ENCODE measurements at places on chromosomes 2 and 18.
A peak's percentile ranks its signal among the peaks of the same experiment; 100 is the strongest.

GRCh38 chr2:144227427-144228105 is 292.4 kb downstream of the ZEB2 start:
- DNase-seq = no peak

DNA sequence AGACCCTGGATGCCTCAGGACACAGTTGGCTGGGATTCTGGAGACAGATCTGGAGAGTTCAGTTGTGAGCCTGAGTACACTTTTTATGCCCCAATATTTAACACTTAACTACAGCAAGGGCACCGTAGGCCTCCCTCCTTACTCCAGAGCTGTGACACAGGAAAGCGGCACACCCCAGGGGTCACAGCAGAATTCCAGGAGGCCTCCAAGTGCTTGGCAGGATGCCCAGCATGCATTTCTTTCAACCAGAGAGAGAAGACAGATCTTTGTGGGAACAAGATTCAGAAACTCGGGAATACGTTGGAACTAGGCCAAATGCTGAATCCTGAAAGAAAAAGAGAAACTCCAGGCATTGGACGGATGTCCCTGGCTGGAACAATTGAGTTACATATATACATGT is 199.2 kb upstream of the NT5C1B start:
- DNase-seq = peak; percentile 78

GRCh38 chr2:9654452-9655100 is 23.8 kb upstream of the YWHAQ start:
- DNase-seq = peak; percentile 42

DNA sequence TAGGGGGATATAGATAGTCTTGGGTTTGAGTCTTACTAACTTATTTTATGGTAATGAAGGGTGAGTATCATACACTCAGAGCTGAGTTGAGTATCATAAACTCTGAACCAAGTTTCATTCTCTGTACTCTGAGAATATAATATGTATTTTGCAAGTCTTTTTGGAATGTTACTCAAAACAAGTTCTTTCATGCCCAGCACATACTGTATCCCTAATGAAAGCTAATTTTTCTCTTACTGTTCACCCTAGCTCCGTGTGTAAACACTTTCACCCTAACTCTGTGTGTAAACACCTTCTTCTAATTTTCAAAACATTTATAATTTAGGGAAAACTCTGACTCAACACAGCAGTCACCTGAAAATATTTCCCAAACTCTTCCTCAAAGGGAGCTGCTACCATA is 29.7 kb upstream of the CHST9 start:
- DNase-seq = no peak

DNA sequence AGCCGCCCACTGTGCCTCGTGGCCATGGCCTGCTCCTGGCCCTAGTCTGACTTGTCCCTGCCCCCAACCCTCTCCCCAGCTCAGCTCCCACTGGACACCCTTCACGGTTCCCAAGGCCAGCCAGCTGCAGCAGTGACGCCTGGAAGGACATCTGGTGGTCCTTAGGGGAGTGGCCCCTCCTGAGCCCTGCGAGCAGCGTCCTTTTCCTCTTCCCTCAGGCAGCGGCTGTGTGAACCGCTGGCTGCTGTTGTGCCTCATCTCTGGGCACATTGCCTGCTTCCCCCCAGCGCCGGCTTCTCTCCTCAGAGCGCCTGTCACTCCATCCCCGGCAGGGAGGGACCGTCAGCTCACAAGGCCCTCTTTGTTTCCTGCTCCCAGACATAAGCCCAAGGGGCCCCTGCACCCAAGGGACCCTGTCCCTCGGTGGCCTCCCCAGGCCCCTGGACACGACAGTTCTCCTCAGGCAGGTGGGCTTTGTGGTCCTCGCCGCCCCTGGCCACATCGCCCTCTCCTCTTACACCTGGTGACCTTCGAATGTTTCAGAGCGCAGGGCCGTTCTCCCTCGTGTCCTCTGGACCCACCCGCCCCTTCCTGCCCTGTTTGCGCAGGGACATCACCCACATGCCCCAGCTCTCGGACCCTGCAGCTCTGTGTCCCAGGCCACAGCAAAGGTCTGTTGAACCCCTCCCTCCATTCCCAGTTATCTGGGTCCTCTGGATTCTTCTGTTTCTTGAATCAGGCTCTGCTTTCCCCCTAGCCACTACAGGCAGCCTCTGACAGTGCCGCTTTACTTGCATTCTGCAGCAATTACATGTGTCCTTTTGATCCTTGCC is 35.8 kb downstream of the ANO7 start:
- DNase-seq = peak; percentile 74

DNA sequence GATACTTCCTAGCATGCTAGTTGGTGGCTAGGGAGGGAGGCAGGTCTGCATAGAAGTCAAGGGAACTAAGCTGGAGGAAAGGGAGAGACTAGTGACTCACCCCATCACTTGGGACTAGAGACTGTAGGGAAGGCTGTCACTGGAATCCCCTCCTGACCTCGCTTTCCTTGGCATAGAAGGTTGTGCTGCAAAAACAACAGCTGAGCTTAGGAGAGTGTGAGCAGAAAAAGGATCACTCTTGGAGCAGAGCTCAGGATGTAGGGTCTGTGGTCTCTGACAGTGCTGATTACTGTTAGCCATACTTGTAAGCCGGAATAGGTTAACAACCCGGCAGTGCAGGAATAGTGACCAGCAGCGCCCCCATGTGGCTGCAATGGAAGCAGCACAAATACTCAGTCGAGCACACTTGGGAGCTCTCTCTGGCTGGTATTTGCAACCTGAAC is 66.9 kb upstream of the SMAD2 start:
- no peak for DNase-seq

DNA sequence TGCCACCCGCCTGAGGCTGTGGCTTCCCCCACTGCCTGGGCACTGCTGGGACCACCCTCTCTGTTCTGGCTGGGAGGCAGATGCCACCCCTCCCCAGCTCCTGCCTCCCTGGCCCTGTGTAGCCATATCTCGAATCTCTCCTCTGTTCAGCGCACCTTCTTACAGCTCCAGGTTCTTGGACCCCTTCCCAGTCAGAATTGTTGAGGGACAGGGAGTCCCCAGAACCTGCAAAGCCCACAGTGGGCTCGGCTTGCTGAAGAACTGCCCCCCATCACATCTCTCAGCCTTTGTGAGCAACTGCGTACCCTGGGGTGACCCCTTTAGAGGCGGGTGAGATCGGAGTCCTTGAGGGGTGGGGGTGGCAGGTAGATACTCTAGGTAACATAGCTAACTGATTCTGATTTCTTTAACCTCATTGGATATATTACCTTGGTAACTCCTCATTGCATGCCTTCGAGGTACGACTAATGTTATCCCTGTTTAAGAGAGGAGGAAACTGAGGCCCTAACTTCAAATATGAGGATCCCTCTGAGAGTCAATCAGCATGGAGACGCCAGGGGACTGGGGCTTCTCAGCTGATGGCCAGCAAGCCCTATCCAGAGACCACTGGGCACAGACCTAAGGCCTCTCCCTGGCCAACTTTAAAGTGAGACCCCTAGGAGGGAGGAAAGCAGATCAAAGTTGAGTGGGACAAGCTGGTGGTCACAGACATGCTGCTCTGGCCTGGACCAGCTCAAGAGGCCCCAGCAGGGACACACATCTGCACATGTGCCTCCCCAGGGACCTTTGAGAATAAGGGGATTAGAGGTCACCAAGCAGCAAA is 101.3 kb downstream of the CAPN13 start:
- no peak for DNase-seq

DNA sequence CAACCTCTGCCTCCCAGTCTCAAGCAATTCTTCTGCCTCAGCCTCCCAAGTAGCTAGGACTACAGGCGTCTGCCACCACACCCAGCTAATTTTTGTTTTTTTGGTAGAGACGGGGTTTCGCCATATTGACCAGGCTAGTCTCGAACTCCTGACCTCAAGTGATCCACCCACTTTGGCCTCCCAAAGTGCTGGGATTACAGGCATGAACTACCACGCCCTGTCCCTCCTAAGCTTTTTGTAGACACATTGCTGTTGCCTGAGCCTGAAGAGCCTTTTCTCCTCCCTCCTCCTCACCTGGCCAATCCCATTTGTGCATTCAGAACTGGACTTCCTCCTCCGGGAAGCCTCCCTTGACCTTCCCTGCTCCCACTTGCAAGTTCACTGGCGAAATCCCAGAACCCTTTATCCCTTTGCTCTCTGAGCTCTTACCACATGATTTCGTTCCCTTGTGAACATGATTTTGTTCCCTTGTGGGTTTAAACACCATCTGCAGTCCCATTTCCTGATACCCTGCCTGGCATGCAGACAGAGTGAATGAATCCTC is 2.6 kb downstream of the C2orf72 start:
- no peak for DNase-seq

GRCh38 chr2:240390091-240391073 is 45.1 kb upstream of the GPC1 start:
- no peak for DNase-seq

- no peak for DNase-seq
Measured at GRCh38 chr2:12282780-12283695, 433.7 kb upstream of the TRIB2 start.

DNA sequence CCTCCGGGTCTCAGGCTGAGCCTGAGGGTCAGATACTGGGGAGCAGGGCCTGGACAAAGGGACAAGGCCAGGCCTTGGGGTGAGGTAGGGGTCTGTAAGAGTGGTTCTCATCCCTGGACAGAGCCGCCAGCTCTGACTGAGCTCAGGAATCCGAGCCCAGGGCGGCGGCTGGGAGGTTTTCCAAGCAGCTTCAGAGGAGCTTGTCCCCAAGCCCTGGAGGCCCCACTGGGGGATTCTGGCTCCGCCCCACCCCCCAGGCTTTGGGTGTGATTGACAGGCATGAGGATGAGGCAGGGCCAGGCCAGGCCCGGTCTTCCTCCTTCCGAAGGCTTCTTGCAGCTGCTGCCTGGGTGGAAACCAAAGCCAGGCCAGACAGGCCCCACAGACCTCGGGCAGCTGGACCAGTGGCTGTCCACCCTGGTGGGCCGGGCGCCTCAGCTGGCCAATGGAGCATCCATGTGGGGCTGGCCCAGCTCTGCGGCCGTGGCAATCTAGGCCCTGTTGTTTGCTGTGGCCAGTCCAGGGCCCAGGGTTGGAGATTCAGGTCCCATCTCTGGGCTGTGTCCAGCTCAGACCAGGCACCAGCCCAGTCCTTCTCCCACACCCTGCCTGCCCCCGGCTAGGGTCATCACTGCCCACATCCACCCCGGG is 23.1 kb upstream of the GPC1 start:
- peak; percentile 76 for DNase-seq

DNA sequence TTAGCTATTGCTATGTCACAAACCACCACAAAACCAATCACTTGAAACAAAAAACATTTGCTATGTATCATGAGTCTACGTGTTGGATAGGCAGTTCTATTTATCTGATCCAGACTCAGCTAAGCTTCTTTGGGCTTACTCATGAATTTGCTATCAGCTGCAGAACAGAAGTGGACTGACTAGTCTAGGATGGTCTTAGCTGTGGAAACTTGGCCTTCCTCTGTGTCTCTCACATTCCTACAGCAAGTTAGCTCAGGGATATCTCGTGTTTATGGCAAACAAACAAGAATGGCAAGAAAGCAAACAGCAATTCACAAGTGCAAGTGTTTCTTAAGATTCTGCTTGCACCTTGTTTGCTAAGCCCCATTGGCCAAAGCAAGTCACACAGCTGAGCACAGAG is 288.0 kb upstream of the TNP1 start:
- no peak for DNase-seq

DNA sequence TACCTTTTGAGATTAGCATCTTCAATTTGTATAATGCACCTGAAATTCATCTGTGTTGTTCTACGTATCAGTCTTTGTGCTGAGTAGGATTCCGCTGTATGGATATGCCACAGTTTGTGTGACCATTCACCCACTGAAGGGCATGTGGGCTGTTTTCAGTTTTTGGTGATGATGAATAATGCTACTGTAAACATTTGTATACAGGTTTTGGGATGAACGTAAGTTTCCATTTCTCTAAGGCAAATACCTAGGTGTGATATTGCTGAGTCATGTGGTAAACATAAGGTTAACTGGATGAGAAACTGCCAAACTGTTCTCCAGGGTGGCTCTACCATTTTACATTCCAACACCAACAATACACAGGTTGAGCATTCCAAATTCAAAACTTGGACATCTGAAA is 35.1 kb downstream of the CABYR start:
- DNase-seq = no peak

DNA sequence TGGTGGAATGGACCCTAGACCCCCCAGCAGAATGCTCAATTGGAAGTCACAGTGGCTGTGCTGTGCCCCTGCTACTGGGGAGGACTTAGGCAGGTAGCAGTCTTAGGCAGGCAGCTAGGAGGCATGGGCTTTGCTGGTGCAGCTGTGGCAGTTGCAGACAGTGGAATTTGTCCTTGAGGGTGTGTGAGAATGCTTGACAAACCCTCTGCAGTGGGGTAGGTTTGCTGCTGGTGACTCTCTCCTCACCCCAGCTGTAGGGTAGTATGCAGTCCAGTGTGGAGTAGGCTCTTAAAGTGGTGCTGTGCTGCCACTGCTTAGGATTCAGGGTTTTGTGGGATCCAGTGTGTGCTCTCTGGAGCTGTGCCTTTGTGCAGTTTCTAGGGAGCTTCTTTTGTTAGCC is 61.3 kb downstream of the NUP35 start:
- no peak for DNase-seq
